ENCODE measurements at places on chromosomes 7 and 10.

DNA sequence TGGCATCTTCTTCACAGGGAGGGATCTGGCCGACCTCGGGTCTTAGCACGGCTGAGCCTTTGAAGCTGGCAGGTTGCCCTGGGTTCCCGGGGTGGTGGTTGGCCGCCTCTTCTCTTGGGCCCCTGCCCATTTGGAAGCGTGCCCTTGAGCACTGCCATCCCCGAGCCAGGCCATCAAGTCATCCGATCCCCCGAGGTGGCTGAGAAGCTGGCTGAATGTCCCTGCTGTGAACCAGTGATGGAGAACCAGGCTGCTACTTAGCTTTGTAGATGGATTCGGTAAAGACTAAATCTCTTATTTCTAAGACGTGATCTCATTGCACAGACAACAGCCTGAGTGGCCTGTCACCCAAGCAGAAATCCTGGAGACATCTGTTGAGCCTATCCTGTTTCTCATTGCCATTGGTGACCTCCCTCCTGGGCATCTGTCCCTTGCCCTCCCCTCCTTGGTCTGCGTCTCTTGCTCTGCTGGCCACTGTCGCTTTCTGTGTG lies 74.3 kb downstream of the GRK5 start:
- peak; percentile 27 for DNase-seq

GRCh38 chr7:28358423-28358868 lies 53.9 kb upstream of the CREB5 start:
- DNase-seq: peak; percentile 97

DNA sequence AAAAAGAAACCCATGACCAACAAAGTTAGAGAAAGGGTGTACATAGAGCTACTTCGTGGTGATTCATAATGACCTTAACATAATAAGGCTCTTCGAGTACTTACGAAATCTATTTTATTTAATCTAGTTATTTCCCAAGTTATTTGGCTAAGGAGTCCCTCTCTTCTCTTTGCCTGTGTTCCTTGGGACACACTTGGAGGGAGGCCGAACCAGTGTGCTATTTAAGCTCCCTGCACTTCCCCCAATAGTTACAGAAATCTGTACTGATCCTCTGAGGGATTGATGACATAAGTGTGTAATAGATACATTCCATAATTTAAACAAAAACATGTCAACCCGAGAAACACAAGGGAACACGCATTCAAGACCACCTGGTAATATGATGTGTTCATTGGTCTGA lies 351.1 kb downstream of the GATA3 start:
- DNase-seq: no peak

- DNase-seq: no peak
Measured at GRCh38 chr10:21202776-21203462, 305.8 kb upstream of the NEBL start.

GRCh38 chr7:8246020-8246419 lies 15.9 kb downstream of the ICA1 start:
- no peak for DNase-seq

DNA sequence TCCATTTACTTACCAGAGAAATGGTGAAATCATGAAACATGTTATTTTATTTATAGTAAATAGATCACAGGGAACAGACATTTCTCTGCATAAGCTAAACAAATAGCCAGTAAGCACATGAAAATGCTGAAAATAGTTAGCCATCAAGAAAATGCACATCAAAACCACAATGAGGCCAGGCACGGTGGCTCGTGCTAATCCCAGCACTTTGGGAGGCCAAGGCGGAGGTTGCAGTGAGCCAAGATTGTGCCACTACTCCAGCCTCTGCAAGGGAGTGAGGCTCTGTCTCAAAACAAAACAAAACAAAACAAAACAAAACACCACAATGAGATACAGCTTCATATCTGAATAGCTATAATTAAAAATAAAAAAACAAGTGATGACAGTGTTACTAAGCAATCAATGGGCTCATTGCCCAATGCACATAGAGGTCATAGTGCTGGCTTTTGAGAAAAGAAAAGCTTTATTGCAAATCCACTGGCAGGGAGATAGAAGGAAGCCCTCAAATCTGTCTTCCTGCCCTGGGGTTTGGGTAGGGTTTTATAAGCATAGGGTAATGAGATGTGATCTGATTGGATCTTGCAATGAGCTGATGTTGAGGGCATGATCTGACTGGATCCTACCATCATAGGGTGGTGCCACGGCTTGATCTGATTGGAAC lies 16.2 kb downstream of the CSTF2T start:
- DNase-seq: no peak

GRCh38 chr7:90540406-90540805 lies 55.7 kb upstream of the CDK14 start:
- no peak for DNase-seq

DNA sequence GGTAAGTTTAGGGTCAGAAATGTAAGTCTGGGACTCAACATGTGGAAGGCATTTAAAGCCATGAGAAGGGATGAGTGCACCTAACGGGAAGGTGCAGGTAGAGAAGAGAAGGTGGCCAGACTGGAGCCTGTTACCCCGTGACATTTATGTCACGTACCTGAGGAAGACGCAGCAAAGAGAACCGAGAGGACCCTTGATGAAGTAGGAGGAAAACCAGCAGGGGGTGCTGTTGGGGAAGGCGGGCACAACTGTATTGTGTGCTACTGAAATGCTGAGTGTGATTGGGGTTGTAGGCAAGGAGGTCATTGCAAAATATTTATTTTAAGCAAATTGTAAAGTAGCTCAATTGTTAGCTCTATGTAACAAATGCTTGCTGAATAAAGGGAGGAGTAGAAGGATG lies 338.2 kb upstream of the PRKCQ start:
- DNase-seq: no peak

DNA sequence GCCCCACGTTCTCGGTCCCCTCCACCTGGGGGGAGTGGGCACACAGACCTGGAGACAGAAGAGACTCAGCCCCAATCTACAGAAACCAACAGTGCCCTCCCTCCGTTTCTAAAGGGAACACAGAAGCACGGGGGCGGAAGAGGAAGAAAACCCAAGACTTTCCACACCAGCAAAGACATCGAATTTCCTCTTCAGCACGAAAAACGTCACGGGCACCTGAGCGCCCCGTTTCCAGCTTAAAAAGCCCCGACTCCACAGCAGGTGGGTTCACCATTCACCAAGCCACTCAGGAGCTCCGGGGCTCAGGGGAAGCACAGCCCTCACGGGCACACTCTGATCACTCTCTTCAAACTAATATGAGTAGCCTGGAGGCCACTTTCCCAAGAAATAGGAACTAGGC lies 19.6 kb downstream of the NUDT1 start:
- DNase-seq: no peak

DNA sequence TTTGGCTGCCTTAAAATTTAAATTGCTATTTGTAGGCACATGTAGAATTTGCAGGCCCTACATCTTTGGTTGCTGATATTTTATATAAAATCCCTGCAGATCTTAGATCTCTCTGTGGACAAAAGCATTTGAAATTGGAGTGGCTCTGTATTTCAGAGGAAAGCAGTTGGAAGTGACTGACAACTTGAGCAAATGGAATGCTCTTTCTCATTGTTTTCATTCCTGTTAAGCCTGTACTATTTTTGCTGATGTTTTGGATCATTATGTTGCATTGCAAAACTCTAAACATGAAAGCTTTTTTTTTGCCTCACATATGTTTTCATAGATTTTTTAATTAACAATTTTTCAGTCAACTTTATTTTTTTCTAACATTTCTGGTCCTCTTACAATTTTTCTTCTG lies 251.2 kb upstream of the MDFIC start:
- no peak for DNase-seq

GRCh38 chr7:69422574-69422985 lies 175.7 kb upstream of the AUTS2 start:
- no peak for DNase-seq

DNA sequence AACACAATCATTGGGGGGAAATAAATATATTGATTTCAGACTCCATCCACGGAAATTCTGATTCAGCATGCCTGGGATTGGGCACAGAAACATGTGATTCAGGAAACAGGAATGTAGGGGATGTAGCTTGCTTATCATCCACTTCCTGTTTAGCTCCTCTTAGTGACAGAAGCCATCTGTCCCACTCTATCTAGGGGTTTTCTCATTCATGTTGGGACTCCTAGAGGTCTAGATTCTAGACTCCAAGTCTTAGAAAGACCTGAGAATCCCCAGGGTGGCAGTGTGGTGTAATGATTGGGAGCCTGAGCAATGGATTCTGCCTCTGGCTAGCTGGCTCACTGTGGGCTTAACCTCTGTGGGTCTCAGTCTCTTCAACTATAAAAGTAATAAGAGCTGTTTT lies 67.9 kb downstream of the CDK1 start:
- DNase-seq: peak; percentile 44

DNA sequence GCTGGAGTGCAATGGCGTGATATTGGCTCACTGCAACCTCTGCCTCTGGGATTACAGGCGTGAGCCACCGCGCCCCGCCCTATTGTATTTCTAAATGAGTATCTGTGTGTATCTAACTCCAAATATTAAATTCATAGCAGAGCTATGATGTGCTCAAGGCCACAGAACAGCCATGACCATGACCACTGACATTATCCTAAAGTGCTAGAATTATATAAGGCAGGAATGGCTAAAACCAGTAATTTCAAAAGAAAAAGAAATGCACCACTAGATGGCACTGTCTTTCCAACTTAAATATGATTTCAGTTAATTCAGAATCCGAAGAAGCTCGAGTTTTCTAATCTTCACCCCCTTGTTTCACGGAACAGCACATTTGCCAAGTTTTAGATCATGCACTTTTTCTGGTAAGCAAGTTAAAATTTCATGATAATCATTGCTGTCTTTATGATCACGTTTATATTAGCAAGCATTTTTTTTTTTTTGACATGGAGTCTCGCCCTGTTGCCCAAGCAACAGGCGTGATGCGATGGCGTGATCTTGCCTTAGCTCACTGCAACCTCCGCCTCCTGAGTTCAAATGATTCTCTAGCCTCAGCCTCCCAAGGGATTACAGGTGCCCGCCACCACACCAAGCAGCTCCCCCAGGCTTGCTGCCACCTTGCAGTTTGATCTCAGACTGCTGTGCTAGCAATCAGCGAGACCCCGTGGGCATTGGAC lies 65.3 kb downstream of the OR13A1 start:
- peak; percentile 79 for DNase-seq

- no peak for DNase-seq
Measured at GRCh38 chr10:11425296-11425610, 186.2 kb downstream of the USP6NL start.

GRCh38 chr10:4651404-4652037 lies 174.5 kb upstream of the AKR1E2 start:
- no peak for DNase-seq

GRCh38 chr10:3588816-3589215 lies 196.2 kb downstream of the KLF6 start:
- DNase-seq: no peak

DNA sequence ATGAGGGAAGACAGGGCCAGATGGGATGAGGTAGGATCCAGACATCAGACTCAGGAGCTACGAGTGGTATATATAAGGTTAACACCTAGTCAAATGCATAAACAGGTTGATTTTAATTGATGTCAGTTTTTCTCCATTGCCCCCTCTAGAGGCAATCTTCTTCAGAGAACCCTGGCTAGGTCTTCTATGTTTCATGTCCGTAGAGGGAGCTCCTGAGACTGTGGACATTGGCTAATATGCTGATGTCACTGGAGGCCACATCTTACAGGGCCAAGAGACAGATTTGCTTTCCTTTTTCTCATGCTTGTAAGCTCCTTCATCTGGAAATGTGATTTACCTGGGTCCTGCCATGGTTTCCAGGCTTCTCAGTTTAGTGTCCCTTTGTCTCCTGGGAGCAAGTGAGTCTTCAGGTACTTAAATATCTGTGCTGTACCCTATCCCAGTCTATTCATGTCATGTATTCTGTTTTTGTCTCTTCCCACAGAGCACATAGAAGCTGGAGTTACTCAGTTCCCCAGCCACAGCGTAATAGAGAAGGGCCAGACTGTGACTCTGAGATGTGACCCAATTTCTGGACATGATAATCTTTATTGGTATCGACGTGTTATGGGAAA lies 161.6 kb upstream of the PRSS1 start:
- peak; percentile 94 for DNase-seq

DNA sequence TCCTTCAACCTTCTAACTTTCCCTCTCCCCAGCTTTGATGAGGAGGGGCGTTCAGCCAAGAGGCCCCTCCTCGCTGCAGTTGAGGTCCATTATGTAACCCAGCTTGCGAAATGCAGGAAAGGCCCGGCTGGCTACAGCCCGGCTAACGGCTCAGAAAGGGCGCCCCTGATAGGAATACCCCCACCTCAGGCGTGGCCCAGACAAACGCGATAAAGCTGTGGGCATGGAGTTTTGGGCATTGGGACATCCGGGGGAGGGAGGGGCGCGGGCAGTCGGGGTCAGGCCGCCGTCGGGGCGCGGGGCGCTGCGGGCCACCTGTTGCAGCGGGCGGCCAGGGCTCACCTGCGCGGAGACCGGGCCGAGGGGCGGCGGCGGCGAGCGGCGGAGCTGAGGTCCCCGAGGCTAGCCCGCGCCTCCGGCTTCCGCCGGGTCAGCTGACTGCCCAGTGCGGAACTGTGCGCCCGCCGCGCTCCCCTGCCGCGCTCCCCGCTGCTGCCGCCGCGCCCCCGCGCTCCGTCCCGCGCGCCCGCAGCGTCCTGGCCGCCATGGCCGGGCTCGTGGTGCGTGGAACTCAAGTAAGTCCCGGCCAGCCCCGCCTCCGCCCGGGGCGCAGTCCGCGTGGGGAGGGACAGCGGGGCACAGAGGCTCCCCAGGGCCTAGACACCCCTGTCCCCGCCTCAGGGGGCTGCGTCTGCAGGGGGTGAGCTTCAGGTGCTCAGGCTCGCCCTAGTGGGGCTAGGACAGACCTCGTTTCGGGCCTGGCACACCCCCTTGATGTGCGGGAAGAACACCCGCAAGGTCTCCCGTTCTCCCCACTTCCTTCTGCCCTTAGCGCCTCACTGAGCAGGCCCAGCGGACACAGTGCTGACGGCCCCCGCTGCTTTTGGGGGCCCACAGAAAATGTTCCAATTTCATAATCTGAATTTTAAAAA lies at the start of gene LRMDA:
Gene LRMDA, plus strand, starts transcription at position 445 of the 932 bp plus-strand sequence.
- DNase-seq: peak; percentile 46

DNA sequence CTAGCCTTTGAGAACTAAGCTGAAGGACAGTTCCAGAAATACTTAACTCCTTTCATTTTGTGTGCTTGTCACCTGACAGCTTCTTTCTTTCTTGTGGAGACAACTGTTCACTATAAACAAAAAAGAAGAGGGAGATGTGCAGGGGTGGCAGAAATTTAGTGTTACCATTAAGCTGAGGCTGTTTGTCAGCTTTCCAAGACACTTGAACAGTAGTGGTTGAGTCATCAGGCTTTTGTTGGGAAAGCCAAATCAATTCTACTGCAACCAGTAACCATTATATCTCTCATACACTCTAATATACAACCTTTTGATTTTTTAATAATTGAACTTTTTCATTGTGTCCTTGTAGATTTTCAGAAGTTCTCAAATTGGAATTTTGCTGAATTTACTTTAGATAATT lies 75.3 kb downstream of the POLL start:
- no peak for DNase-seq

Data from ACHN (cell line).